ENCODE measurements at places on chromosomes 3 and 15.

DNA sequence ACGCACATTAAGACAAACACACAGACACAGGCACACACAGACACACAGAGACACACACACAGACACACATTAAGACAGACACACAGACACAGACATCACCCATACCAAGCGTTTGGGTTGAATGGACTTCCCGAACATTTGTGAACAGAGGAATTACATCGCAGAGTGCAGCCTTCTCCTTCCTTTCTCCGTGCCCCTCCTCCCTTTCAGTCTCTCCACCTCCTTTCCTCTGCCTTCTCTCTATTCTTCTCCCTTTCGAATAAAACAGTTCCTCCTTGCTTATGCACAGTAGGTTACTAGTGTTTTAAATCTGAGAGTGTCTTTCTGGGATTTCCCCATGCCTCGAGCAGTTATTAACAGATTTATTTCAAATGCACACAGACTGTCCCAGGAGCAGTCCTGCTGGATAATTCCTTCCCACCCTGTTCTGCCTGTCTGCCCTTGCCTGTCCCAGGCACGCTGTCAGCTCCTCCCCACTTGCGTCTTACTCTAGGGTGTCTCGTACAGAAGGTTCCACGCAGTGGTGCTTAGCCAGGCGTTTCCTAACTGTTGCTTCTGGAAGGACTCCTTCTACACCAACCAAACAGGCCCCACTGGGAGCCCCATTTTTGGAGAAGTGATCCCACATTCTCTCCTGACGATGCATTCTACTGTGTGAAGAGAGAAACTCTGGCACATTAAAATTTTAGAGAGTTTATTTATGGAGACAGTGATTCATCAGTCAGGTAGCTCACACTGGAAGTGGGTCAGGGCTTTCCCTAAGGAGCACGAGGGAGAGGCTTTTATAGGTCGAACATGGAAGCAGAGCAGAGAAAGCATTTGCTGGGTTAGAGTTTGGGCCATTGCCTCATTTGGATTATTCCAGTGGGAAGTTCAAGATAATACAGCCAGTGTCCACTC lies 163.8 kb downstream of the SV2B start:
- no peak for DNase-seq

DNA sequence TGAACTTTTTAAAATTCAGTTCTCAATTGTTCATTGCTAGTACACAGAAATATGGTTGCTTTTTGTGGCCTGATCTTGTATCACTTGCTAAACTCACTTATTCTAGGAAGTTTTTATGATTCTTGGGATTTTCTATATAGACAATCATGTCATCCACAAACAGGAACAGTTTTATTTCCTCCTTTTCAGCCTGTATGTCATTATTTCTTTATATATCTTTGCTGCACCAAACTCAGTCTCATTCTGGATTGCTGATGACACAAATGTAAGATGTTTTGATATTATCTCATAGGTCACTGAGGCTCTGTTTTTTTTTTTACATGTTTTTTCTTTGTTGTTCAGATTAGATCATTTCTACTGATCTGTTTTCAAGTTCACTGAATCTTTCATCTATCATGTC lies 71.7 kb downstream of the TTBK2 start:
- no peak for DNase-seq

DNA sequence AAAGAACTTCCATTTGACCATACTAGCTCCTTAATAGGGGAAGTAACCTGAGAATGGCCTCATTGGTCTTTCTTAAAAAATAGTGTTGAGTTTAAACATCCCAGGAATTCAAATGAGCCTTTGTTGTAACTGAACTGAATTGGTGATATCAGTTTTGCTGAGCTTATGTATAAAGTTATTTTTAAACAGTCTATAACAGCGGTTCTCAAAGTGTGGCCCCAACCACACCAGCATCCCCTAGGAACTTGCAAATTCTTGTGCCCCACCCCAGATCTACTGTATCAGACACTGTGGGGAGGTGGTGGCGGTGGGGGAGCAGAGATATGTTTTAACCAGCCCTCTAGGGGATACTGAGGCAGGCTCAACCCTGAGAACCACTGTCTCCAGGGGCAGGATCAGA lies 57.0 kb downstream of the LMCD1 start:
- DNase-seq, result no peak

DNA sequence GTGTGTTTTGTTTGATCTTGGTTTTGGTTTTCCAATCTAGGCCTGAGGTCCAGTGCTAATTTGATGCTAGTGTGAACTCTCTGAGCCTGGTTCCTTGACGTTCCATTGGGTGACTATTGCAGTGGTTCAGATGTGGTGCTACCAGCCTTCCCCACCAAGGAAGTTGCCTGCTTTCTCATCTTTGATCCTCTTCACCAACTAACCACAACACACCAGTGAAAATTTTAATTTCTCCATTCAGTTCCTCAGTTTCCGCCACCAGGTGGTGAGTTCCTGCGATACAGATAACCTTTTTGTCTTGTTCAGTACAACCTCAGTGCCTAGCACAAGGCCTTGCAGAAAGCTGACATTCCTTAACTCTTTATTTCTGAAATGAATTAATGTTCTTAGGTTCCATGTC lies 337.4 kb upstream of the TPRG1 start:
- no peak for DNase-seq

- no peak for DNase-seq
Observed at GRCh38 chr3:179324270-179324754, 1.5 kb downstream of the ZNF639 start.

DNA sequence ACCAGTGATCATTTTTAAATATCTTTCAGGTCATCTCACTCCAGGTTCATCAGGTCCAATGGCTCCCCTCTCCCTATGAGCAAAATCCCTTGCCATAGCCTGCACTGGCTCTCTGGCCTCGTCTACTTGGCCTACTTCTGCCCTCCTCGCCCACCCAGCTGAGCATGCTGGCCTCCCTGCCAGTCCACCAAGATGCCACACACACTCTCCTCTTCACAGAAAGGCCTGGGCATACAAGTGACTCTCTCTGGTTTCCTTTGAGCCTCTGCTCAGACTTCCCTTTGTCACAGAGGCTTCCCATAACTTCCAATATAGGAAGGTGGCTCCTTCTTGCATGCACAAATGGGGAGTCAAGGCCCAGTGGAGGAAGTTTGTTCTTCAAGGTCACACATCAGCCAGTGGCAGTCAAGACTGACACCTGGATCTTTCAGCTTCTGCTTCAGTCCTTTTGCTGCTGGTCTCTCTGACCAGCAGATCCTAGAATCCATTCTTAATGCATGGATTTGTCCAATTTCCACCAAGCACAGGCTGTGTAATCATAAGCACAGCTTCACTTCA lies 223.2 kb upstream of the HES1 start:
- DNase-seq, result no peak

GRCh38 chr15:31291048-31291578 lies 35.5 kb upstream of the KLF13 start:
- DNase-seq, result no peak

GRCh38 chr15:58467722-58468423 lies 36.1 kb downstream of the LIPC start:
- DNase-seq, result no peak

- DNase-seq, result no peak
Observed at GRCh38 chr3:145144361-145144760, 1016.6 kb downstream of the PLOD2 start.

DNA sequence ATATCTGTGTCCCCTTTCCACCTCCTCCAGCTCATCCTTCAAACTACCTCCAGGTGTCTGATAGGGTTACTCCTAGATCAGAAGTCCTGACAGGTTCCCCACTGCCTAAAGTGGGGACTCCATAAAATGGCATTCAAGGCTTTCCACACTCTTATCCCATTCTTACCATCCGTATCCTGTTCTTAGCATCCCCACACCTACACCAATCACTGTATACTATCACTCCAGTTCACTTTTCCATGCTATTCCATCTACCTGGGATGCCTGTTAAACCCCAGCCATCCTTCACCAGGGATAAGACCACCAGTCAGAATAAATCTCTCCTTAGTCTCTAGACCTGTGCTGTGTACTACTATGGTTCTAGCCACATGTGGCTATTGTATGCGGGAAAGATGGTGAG lies 19.1 kb downstream of the SSR3 start:
- no peak for DNase-seq

GRCh38 chr15:65069179-65069578 lies 1.4 kb upstream of the RASL12 start:
- DNase-seq, result no peak

DNA sequence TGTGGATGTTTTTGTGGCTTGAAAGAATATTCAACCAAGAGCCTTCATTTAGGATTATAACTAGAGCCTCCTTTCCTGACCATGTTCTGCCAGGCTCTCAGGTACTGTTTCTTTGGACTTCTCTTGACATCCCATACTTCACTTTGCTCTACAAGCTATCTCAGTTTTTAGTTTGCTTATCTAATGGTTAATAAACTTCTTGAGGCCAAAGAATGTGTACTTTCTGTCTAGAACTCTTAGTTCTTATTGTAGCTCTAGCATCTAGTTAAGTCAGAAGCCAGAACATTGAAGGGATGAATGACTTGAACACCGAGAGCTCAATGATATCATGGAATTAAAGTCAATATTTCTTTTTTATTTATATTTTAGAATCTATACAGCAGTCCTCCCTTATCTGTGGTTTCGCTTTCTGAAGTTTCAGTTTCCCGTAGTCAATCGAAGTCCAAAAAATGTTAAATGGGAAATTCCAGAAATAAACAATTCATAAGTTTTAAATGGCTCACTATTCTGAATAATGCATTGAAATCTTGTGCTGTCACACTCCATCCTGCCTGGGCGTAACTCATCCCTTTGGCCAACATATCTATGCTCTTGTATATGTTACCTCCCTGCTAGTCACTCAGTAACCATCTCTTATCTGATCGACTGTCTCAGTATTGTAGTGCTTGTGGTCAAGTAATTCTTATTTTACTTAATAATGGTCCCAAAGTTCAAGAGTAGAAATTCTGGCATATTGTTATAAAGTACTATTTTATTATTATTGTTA lies 368.6 kb upstream of the RBMS3 start:
- no peak for DNase-seq

GRCh38 chr15:71341811-71342550 lies 226.7 kb downstream of the THSD4 start:
- no peak for DNase-seq

DNA sequence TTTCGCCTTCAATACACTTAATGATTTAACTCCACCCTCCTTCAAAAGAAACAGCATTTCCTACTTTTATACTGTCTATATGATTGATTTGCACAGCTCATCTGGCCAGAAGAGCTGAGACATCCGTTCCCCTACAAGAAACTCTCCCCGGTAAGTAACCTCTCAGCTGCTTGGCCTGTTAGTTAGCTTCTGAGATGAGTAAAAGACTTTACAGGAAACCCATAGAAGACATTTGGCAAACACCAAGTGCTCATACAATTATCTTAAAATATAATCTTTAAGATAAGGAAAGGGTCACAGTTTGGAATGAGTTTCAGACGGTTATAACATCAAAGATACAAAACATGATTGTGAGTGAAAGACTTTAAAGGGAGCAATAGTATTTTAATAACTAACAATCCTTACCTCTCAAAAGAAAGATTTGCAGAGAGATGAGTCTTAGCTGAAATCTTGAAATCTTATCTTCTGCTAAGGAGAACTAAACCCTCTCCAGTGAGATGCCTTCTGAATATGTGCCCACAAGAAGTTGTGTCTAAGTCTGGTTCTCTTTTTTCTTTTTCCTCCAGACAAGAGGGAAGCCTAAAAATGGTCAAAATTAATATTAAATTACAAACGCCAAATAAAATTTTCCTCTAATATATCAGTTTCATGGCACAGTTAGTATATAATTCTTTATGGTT lies at the start of gene CCR5:
Gene CCR5, plus strand, starts transcription at position 108 of the 680 bp plus-strand sequence. CDS start 1,957 bp downstream, outside the sequence.
- DNase-seq, result no peak

- no peak for DNase-seq
Observed at GRCh38 chr3:108125550-108126071, 34.8 kb upstream of the CD47 start.

GRCh38 chr15:43329217-43329959 lies 985 bp downstream of the LCMT2 start:
- no peak for DNase-seq

- DNase-seq, result no peak
Observed at GRCh38 chr3:15667484-15667883, 65.9 kb downstream of the BTD start.

DNA sequence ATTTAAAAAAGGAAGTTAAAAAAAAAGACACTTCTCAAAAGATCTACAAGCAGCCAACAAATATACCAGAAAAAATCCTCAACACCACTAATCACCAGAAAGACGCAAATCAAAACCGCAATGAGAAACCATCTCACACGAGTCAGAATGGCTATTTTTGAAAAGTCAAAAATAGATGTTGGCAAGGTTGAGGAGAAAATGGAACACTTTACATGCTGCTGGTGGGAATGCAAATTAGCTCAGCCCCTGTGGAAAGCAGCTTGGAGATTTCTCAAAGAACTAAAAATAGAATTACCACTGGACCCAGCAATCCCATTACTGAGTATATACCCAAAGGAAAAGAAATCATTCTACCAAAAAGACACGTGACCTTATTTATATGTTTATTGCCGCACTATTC lies 574.7 kb upstream of the ADAMTS9 start:
- DNase-seq, result no peak

- no peak for DNase-seq
Observed at GRCh38 chr3:128174675-128175590, 21.7 kb downstream of the EEFSEC start.

GRCh38 chr3:62187022-62187431 lies 186.3 kb downstream of the FEZF2 start:
- no peak for DNase-seq

DNA sequence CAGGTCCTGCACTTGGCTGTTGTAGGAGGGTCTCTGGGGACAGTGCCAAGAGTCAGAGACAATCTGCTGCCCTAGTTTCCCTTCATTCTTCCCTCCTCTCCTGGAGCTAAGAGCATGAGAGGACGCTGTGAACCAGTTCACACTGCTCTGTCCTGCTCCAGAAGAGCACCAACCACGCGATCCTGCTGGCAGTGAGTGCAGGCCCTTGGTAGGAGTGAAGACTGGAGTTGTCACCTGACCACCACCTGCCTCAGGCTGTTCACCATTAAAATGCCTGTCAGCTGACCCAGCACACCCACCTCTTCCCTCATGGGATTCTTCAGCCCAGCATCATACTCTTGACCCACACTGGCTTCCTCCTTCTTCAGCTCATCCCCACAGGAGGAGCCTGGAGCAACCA lies 2.9 kb downstream of the TM6SF1 start:
- no peak for DNase-seq

- DNase-seq, result no peak
Observed at GRCh38 chr3:185292238-185292637, 38.4 kb upstream of the EHHADH start.
